ENCODE measurements at places on chromosomes 1 and 21.

GRCh38 chr1:214058076-214058475 lies 70.3 kb downstream of the PROX1 start:
- no peak for DNase-seq

DNA sequence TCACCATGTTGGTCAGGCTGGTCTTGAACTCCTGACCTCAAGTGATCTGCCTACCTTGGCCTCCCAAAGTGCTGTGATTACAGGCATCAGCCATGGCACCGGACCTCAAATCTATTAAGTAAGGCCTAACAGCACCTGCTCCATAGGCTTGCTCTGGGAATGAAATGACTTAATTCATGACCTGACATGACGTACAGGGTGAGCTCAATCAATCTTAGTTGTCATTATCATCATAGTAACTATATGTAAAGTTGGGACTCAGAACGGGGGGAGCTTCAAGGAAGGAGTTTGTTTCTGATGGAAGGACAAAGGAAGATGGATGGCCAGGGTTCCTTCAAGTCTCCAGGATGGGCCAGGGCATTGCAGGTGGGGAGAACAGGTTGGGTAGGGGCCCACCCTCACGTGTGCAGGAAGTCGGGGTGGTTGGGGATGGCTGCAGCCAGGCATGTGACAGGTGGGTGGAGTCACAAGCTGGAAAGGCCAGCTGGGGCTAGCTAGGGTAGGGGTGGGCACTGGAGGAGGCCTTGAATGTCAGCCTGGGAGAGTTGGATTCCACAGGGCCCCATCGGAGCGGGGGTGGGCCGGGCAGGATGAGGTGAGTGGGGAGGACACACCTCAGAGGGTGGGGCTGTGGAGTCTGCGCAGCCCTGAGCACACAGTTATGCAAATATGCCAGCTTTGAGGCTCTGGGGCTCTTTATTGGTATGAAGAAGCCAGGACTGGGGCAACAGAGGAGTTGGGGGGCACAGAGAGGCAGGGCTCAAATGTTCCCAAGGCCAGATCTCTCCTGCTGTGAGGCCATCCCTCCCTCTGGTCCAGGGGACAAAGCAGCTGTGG lies 9.6 kb downstream of the TRIM62 start:
- DNase-seq, result no peak

- DNase-seq, result no peak
These were observed 116.9 kb upstream of the NGF start for GRCh38 chr1:115454837-115455511.

- DNase-seq, result no peak
These were observed 33.5 kb downstream of the KCNC4 start for GRCh38 chr1:110243574-110243973.

DNA sequence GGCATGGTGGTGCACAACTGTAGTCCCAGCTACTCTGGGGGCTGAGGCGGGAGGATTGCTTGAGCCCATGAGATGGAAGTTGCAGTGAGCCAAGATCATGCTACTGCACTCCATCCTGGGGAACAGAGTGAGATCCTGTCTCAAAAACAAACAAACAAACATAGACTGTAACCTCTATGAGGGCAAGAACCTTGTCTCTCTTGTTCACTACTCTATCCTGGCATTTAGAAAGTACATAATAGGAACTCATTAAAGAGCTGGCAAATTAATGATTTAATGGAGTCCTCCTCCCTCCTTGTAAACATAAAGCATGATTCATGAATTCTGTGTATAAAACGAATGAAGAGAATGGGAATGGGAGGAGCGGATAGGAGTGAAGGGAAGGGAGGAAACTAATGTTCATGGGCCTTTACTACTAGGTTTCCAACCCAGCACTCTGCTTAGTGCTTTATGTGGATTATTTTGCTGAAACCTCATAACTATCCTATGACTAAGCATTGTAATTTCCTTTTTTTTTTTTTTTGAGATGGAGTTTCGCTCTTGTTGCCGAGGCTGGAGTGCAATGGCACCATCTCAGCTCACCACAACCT lies 8.6 kb downstream of the LMOD1 start:
- no peak for DNase-seq

GRCh38 chr1:234705615-234706014 lies 95.6 kb upstream of the IRF2BP2 start:
- no peak for DNase-seq

DNA sequence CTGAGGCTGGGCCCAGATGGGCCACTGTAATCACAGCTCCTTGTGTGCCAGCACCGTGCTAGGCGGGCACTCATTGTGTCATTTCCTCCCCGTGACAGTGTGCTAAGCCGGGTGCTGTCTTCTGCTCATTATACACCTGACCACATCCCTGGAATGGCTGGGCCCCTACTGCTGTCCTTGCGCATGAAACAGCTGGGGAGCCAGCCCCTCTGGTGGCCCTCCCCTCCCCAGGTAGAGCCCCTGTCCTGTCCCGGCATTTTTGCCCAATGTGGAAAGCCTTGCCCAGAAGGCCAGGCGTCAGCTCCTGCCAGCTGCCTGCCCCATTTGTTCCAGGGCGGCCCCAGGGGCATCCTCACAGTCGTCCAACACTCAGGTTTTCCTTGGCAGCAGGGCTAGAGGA lies 107.4 kb upstream of the CASZ1 start:
- no peak for DNase-seq

DNA sequence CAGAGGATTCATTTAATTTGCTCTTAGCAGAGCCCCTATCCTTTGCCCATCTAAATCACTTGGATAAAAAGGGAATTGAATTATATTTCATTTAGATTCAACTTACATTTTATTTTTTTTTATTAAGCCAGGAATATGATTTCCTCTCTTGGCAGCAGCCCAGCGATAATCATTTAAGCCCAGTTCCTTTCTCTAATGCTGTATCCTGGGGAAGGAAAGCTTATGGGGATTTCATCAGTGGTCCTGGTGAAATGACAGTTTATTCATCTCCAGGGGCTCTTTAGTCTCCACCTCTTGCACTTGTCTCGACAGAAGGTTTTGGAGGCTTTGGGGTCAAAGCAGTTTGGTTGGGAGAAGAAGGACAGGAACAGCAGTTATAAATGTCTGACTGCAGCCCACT lies 50.4 kb upstream of the LRRC8D start:
- no peak for DNase-seq

DNA sequence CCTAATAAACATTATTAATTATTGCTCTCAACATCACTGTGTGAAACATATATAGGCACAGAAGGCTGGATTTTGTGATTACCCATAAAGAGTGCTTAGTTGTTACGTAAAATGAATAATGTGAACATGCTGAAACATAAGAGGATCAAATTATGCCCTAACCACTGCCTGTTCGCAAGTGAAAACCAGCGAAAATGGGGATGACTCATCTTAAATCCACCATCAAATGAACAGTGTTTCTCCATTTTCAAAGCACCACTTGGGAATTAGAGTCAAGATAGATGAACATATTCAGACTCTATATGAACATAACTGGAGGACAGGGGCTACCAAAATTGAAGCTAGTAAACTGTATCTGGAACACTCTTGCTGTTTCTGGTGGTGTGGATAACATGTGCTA lies 386.2 kb downstream of the HHIPL2 start:
- DNase-seq, result no peak

- DNase-seq, result no peak
These were observed 65.4 kb downstream of the FAM163A start for GRCh38 chr1:179808503-179808902.

DNA sequence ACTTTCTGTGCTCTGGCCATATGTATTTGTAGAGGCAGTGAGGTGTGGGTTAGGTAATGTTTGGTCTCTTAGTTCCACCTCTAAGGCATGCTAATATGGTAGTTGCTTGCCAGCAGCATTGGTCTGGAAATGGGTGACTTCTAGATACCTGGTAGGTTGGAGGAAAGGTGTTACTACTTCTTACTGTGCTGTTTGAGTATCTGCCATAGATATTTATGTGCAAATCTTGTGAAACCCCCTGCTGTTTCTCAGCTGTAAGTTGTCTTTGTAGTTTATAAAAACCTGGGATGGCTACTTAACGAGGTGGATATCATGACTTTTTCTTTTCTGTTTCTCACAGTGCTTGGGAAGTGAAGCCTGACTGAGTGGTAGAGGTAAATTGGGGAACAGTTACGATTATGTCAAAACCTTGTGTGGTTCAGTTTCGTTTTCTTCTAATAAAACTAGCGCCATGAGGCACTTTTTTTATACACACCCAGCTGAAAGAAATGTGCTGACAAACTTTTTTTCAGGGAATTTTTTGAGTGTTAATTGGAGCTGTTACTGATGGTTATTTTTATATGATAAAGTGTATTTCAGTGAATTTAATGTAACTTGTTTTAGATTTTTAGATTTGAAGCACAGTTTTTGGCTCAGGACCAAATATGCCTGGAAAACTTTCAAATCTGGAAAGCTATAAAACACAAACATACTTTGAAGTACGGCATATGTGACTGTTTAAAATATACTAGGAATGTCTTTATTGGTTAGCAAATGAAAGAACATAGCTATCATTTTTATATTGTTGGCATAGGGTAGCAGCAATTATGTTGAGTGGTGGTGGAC lies 42.1 kb downstream of the CAMSAP2 start:
- DNase-seq, result no peak

- DNase-seq, result no peak
These were observed 65.9 kb downstream of the KCNK1 start for GRCh38 chr1:233679591-233680373.

DNA sequence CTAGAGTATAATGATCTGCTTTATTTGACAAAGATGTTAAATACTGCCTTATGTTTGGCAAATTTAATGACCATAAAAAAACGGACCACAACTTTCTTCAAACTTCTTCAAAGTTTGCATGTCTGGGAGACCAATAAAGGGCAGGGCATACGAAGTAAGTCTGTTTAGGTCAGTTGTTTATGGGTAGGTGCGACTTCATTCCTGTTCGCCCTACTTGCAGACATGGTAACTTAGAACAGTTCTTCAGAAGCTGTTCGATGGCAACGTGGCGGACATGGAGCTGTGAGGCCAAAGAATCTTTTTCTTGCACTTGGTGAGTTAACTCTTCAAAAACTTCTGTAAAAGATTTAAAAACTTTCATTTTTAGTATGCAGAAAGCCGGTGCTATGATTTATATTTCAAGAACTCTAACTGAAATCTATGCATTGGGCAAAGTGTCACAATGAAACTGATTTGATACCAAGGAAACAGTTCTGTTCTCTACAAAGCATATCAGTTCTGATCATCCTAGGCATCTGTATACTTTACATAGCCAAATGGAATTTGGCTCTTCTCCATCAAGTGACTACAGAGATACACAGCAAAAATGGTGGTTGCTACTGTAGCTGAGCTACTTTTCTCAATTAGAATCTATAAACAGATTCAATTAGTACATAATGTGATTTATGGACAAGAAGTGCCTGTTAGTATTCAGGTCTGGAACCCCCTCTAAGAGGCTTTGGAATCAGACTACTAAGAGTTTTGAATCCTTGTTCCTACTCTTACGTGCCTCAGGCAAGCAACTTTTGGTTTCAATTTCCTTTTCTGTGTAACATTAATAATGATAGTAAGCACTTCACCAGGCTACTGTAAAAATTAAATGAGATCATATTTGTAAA lies 25.7 kb downstream of the C21orf91 start:
- DNase-seq, result no peak

DNA sequence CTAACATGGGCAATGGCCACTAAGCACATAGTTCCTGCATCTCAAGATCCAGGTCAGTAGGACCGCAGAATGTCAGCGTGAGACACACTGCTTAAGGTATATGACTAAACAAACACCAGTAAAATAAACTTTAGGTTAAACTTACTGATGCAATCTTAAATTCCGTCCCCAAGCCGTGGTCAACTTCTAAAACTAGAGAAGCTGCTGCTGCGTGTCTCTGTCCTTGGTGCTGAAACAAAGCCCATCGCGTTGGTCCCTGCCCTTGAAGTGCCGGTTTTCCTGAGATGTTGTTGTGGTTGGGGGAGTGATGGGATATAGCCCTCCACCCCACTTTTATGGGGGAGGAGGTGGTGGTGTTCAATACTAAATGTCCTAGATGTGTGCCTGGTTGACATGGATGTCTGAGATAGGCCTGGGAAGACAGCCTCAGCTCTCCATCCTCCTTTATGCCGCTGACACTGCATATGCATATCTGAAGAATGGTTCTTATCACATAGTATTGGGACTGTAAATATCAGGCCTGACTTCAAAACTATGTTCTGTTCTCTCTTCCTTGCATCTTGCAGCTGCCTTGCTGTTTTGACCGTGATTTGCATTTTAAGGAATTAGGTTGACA lies 72.0 kb upstream of the KCNA3 start:
- peak; percentile 21 for DNase-seq

- DNase-seq, result peak; percentile 92
These were observed 375 bp upstream of the MEF2D start for GRCh38 chr1:156500793-156501506.

DNA sequence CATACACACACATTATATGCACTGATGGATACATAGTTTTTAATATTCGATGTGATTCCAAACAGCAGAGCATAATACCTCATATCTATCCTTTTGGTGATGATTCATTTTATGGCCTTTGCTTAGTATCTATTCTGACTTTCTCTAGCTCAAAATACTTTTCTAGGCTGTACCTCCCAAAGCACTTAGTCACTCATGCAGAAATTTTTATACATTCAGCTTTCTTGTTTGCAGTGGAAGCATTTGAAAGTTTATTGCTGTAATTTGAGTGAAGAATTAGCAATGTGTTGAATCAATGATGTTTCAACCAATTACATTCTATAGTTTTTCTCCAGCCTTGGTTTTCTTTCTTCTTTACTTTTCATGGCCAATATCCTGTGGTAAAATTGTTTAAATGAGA lies 66.7 kb downstream of the LBR start:
- no peak for DNase-seq

- no peak for DNase-seq
These were observed 19.1 kb downstream of the MARCKSL1 start for GRCh38 chr1:32316903-32317277.

- no peak for DNase-seq
These were observed 593.4 kb downstream of the PTPRU start for GRCh38 chr1:29829448-29830344.

GRCh38 chr1:8137481-8138244 lies 111.6 kb upstream of the ERRFI1 start:
- no peak for DNase-seq

DNA sequence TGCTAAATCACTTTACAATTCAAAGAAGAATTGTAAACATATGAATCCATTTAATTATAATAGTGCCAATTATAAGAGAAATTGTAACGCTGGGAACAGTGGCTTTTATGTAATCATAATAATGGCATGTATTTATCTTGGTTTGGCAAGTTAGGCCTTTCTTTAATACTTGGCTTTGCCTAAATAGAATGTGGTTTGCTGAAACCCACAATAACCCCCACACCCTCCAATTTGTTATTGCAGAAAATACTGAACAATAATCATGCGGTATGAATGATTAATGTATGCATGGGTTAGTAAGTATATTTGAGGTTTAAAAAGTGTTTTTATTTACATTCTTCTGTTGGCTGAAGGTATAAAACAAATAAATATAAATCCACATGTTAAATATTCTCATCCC lies 138.2 kb downstream of the NFIA start:
- no peak for DNase-seq

DNA sequence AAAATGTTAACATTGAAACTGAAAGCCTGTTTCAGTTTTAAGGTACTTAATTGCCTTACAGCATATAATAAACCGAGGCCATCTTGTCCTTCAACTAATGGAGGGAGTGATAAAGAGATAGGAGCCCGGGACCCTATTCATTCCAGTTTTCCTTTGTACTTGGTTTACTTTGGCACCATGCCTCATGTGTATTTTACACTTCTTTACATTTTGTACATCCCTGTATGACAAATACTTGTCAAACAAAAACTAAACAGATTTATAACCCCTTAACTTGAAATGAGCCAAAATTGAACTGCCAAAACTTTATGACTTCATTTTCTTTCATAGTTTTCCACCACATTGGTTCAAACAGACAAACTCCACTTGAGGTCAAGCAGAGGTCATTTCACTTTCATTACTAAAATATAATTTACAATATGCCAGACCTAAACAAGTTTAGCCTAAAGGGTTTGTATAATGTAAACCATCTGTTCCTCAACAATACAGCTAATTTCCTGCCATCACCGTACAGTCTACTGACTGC lies 30.9 kb upstream of the UBE2U start:
- no peak for DNase-seq
